ENCODE measurements at places on chromosomes 4 and X.

GRCh38 chr4:39279416-39279815, 86.7 kb downstream of the RFC1 start:
- DNase-seq, result no peak

GRCh38 chr4:74953647-74954046, 20.7 kb downstream of the PARM1 start:
- no peak for DNase-seq

DNA sequence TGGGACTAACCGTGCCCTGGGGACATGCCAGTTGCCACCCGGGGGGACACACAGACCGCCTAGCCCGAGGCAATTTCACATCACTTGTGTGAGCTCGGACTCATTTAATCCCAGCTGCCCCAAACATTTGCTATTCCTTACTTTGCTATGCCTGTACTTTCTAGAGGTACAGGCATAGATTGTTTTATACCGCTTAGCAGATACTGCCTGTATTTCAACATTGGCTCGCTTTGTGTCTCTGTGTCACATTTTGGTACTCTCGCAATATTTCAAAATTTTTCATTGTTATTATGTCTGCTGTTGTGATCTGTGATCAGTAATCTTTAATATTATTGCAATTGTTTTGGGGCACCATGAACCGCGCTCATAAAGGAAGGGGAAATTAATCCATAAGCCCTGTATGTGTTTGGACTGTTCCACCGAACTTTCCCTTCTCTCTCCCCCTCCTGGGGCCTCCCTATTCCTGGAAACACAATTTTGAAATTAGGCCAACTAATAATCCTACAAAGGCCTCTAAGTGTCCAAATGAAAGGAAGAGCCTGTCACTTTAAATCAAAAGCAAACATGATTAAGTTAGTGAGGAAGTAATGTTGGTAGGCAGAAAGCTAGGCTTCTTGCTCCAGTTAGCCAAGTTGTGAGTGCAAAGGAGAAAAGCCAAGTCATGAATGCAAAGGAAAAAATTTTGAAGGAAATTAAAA, 568 bp upstream of the CASP6 start:
- DNase-seq, result no peak

- DNase-seq, result no peak
These were observed 595 bp upstream of the NAP1L2 start for GRCh38 chrX:73215246-73215645.

DNA sequence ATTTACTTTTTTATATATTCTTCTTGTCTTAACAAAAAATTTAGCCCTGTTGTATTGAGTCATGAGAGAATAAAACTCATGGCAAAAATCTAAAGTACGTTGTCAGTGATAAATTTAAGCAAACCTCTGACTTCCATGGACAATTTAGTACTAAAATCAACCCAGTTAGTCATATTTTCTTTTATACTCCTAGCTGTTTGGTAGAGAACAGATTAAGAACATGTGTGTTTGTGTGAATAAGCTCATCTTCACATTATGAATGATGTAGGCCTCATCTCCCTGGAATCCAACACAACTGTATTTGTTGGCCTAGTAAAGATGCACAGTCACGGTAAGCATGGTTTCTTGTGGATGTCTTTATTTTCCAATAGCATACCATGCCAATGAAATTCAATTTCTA, 40.8 kb upstream of the FAM47B start:
- DNase-seq, result no peak

- no peak for DNase-seq
These were observed 49.2 kb downstream of the SEL1L3 start for GRCh38 chr4:25813448-25814106.

DNA sequence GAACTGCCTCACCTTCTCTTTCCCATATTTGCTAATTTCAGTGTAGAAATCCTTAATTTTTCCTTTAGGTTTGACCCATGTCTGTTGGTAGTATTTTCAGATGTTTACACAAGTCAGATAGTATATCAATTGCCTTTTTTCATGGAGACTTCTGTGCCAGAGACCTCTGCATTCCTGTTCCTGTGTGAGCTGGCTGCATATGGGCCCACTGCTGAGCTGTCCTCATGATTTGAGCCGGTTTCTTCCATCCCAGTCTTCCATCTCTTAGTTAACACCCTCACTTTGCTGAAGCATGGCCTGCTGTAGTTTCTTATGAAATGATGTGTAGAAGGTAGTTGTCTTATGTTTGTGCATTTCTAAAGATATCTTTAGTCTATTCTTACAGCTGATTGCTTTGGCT, 40.0 kb downstream of the CDS1 start:
- no peak for DNase-seq

DNA sequence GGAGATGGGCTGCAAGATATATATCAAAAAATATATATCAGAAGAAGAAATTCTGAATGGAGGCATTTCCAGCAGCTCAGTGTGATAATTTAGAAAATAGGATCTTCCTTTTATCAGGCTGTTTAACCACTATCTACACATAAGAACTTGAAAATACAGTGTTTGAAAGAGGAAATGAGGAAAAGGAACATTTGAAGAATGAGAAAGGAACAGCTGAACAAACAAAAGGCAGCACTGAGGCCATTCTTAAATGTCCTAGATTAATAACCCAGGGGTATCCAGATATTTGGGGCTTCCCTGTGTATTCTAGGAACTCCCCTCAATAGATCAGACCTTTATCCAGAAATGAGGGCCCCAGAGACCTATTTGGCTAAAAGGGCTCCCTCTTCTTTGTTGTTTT, 4.1 kb downstream of the SLC39A8 start:
- no peak for DNase-seq

GRCh38 chr4:102517753-102518152, 16.6 kb downstream of the NFKB1 start:
- no peak for DNase-seq

GRCh38 chr4:25043548-25043947, 12.8 kb upstream of the LGI2 start:
- no peak for DNase-seq

GRCh38 chrX:71215338-71215912, 7.6 kb upstream of the GJB1 start:
- no peak for DNase-seq

DNA sequence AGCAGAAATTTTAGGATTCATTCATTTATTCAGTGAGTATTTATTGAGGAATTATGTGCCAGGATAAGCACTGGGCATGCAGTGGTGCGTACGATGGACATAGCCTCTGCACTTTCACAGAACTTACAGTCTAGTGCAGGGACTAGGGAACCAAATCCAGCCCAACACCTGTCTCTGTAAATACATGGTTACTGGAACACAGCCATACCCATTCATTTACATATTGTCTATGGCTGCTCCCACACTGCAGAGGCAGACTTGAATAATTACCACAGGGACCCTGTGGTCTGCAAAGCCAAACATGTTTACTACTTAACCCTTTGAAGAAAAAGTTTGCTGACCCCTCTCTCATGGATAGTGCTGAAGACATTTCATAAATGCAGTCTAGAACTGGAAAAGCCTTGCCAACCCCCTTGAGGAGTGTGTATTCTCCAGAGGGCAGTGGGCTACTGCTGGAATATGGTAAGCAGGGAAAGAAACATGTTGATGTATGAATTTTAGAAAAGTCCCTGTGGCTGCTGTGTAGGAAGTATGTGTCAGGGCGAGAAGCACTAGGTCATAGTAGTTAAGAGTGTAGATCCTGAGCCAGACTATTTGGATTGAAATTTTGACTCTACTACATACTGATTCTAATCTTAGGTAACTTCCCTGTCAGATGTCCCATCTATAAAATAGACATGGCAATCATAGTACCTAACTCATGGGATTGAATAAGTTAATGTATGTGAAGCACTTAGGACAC, 75.5 kb downstream of the GALNT7 start:
- DNase-seq, result no peak

GRCh38 chr4:73841243-73841925, 4.9 kb downstream of the CXCL6 start:
- DNase-seq, result no peak

GRCh38 chrX:121456315-121456714, 408.9 kb downstream of the GLUD2 start:
- DNase-seq, result no peak

All from stimulated activated CD8-positive, alpha-beta memory T cell treated with anti-CD3 and anti-CD28 coated beads, Interleukin-15, amount 100 ng/mL, for 48 hours (primary cell).